Adrenal gland (tissue), 19 donors: ENCODE measurements at places on chromosomes 7 and 10.

GRCh38 chr10:75111907-75112679, 637 bp downstream of the SAMD8 start:
- peak; percentile 65 for DNase-seq

DNA sequence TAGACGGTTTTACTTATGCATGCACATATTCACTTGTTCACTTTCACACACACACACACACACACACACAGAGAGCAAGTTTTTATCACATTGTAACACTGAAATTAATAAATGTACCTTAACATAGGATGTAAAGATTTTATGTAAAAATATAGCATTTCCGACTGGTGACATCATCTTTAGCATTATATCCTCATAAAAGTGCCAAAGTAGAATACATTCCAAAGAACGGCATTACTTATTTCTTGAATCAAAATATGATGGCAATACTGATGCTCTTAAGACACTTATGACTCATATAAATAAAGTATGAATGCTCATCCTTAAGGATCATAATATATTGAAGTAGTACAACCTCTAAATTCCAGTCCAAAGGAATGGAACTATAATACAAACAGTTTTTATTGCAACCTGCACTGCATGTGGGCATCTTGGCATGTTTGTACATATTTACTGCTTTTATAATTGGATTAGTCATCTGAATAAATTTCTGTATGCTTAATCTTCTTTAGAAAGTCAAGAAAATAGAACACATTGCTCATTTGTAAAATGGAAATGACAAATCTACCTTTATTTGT, 290.0 kb upstream of the SEMA3A start:
- DNase-seq: no peak

DNA sequence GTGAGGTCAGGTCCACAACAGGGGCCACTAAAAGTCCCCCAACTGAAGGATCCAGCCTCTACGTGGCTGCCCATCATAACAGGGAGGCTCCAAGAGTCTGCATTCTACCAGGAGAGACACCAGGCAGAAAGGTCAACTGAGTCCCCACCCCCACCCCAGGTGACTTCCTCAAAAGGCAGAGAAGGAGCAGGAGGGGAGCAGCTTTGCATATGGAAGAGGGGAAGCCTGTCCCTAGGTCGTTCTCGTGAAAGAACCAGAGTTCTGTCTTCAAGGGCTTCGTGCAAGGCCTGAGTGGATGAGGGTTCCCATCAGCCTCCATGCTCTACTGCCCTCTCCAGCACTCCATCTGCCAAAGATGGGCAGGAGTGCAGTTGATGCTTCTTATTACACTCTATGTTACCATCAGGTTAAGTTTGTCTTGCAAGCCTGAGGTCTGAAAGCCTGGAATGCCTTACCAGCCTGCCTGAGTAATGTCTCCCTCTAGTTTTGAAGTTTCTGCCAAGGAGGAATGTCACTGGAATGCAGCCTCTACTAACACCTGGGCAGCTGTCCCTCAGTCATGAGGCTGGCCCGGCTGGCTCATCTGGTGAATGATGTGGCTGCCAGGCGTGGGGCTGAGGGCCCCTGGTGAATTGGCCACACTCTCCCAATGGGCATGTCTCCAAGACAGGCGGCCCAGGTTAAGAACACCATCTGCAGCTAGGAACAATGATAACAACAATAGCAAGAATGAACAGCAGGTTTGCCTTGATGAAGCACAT, 54.3 kb upstream of the SMNDC1 start:
- DNase-seq: no peak

DNA sequence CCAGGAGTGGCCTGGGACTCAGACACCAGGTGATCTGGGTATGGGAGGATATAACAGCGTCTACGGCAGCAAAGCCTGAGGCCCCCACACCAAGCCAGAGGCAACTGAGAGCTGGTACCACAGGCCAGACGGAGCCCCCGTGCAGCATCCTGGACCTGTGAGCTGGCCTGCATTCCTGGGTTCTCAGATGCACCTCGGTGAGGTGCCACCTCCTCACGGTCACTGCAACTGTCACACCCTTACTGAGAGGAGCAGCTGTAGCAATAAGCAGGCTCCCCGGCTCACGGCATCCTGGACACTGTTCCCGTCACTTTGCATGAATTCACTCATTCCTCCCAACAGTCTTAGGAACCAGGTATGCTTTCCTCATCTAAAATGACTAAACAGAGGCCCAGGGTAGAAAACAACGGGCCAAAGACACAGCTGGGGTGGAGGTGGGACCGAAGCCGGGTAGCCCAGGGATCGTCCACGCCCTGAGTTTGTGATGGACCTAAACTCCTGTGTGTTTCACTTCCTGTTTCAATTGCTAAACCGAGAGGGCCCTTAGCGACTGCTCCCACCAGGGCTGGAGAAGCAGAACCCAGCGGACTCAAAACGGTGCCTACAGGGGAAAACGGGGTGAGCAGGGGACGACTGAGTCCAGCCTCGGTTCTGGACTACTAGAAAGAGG, 98.7 kb downstream of the CTBP2 start:
- DNase-seq: no peak

- no peak for DNase-seq
These were observed 650.8 kb downstream of the LRMDA start for GRCh38 chr10:76082232-76082631.

DNA sequence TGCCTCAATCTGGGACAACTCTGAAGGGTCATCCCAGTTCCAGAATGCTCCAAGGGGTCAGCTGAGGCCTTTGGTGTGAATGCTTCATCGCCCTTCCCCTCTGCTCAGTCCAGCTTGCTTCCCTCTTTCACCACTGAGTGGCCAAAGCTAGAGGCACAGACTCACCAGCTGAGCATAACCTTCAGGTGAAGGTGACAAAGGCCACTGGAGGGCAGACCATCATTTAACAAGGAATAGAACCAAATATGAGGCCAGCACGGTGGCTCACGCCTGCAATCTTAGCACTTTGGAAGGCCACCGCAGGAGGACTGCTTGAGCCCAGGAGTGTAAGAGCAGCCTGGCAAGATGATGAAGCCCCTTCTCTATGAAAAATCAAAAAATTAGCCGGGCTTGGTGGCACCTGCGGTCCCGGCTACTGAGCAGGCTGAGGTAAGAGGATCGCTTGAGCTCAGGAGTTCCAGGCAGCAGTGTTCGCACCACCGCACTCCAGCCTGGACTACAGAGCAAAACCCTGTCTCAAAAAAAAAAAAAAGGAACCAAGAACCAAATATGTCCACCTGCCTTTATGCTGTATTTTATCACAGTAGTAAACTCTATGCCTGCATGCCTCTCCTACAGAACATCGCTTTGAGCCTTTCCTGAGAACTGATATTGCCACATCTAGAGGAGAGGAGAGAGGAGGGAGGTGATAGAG, 13.4 kb downstream of the PRKAG2 start:
- no peak for DNase-seq

GRCh38 chr10:80599424-80599847, 61.7 kb downstream of the SH2D4B start:
- peak; percentile 20 for DNase-seq

DNA sequence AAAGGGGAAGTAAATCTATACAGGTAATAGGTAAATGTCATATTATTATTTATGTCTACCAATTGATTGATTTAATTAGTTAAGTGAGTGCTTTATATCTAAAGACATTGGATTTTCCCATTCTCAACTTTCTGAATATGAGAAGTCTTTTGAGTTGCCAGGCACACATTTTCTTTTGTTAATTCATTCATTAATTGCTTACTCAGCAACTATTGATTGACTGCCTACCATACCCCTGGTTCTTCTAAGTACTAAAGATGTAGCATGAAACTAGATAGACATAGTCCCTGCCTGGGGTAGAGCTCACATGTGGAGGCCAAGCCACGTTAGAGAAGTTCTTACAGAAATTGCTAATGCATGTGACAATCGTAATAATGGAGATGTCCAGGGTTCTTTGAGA, 253.1 kb upstream of the LYZL1 start:
- DNase-seq: no peak
